ENCODE measurements at places on chromosomes 11 and 22. TPM values are rescaled to one million over a fixed set of nuclear protein-coding genes. Genes with fewer than 3 reads are reported as not detected.

DNA sequence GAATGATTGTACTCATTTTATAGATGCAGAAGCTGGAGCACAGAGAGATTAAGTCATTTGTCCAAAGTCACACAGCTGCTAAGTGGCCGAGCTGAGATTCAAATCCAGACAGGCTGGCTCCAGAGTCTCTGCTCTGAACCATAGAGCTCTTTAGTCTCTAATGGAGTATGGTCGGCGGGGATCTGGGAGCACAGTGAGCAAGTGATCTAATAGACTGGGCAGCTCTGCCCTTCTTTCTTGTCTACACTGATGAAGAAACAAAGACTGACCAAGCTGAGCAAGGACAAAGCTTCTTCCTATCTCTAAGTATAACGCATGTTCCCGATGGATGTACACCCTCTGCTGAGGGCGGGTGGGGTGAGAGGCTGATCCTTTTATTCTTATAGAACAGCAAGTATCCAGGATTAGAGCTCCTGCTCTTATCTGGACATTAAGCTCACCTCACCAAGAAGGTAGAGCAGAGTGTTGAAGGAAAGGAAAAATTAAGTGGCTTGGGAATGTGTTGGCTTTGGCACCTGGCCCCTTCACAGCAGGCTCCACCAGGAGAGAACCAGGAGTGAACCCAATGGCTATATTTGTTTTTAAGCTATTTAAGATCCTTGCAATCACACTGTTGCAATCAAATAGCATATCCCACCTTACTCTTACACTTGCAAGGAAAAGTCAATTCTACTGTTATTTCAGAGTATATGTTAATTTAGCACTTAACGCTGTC lies 68.7 kb downstream of the ETS1 start:
- H3K27ac ChIP-seq, result peak overlapping the region; percentile 90
- H3K36me3 ChIP-seq, result peaks cover 85% of the 10 kb centered on the region
- no peak for DNase-seq
- H3K4me3 ChIP-seq, result peak overlapping the region; percentile 97
- no peaks in the 10 kb centered on the region for H3K27me3 ChIP-seq

GRCh38 chr22:22997262-22997898 lies 72.9 kb upstream of the GNAZ start:
- peaks cover 42% of the 10 kb centered on the region for H3K27me3 ChIP-seq
- DNase-seq, result no peak
- no peak overlapping the region for H3K4me3 ChIP-seq
- H3K36me3 ChIP-seq, result no peaks in the 10 kb centered on the region
- no peaks in the 10 kb centered on the region for H3K4me1 ChIP-seq
- H3K27ac ChIP-seq, result no peak overlapping the region

The SYTL2 gene
- 16.0 TPM for total RNA-seq

- H3K4me3 ChIP-seq, result no peak overlapping the region
- H3K36me3 ChIP-seq, result no peaks in the 10 kb centered on the region
- H3K4me1 ChIP-seq, result peaks cover 53% of the 10 kb centered on the region
- no peak for DNase-seq
Measured at GRCh38 chr11:35275786-35276170, 136.8 kb downstream of the CD44 start.

GRCh38 chr11:93668171-93668570 lies 6.7 kb downstream of the CEP295 start:
- peaks cover 74% of the 10 kb centered on the region for H3K36me3 ChIP-seq
- DNase-seq, result no peak
- H3K4me1 ChIP-seq, result peaks cover 39% of the 10 kb centered on the region
- no peaks in the 10 kb centered on the region for H3K27me3 ChIP-seq
- H3K27ac ChIP-seq, result peak overlapping the region; percentile 34
- H3K4me3 ChIP-seq, result no peak overlapping the region

- peaks cover 11% of the 10 kb centered on the region for H3K27me3 ChIP-seq
- H3K36me3 ChIP-seq, result no peaks in the 10 kb centered on the region
- peak overlapping the region; percentile 37 for H3K4me3 ChIP-seq
- H3K27ac ChIP-seq, result peak overlapping the region; percentile 75
- DNase-seq, result peak; percentile 34
- peaks cover 21% of the 10 kb centered on the region for H3K4me1 ChIP-seq
Measured at GRCh38 chr11:126465573-126466188, 110.2 kb downstream of the ST3GAL4 start.

- no peaks in the 10 kb centered on the region for H3K4me1 ChIP-seq
- no peak overlapping the region for H3K4me3 ChIP-seq
Measured at GRCh38 chr11:50187220-50187619, 154.5 kb downstream of the OR4C45 start.

The BDNF gene
- total RNA-seq, result not detected

DNA sequence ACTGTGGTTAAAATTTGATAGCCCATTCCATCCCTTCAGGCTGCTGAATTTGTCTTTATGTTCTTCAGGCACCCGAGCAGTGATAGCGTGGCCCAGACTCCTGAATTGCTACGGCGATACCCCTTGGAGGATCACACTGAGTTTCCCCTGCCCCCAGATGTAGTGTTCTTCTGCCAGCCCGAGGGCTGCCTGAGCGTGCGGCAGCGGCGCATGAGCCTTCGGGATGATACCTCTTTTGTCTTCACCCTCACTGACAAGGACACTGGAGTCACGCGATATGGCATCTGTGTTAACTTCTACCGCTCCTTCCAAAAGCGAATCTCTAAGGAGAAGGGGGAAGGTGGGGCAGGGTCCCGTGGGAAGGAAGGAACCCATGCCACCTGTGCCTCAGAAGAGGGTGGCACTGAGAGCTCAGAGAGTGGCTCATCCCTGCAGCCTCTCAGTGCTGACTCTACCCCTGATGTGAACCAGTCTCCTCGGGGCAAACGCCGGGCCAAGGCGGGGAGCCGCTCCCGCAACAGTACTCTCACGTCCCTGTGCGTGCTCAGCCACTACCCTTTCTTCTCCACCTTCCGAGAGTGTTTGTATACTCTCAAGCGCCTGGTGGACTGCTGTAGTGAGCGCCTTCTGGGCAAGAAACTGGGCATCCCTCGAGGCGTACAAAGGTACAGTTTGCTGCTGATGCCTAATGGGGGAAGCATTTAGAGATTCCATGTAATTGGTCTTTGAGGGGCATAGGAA lies 4.7 kb downstream of the MADD start:
- peaks cover 26% of the 10 kb centered on the region for H3K4me1 ChIP-seq
- no peak overlapping the region for H3K4me3 ChIP-seq
- peaks cover 59% of the 10 kb centered on the region for H3K36me3 ChIP-seq
- no peak overlapping the region for H3K27ac ChIP-seq
- DNase-seq, result no peak
- no peaks in the 10 kb centered on the region for H3K27me3 ChIP-seq

- H3K36me3 ChIP-seq, result no peaks in the 10 kb centered on the region
- H3K4me1 ChIP-seq, result peaks cover 11% of the 10 kb centered on the region
- no peak for DNase-seq
- H3K4me3 ChIP-seq, result no peak within 1 kb of the TSS
- H3K27me3 ChIP-seq, result peaks cover 38% of the 10 kb centered on the region
Measured at GRCh38 chr11:75096456-75097172, at the start of gene OR2AT4. TSS of gene OR2AT4 (minus strand) at chr11:75096876.

The CDCA5 gene
- 82.0 TPM for total RNA-seq

The TRPM5 gene
- not detected for total RNA-seq

DNA sequence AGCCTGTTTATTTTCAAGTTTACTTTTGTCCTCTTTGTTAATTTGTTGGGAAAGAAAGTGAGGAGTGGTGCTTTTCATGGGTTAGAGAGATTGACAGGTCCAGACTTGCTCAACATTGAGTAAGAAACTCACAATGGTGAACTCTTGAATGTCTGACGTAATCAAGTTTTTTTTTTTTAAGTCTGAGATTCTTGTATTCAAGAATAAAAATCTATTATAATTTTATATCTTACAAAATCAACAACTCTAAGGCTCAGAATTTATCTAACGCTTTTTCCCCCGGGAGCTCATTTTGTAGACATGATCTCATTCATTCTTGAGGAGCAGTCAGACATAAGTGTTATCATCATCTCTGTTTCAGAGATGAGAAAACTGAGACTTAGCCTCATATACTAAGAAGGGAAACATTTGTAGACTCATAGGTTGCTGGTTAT lies 39.1 kb upstream of the SPTBN2 start:
- no peaks in the 10 kb centered on the region for H3K4me1 ChIP-seq
- H3K4me3 ChIP-seq, result no peak overlapping the region
- H3K27me3 ChIP-seq, result no peaks in the 10 kb centered on the region

The SOX10 gene
- total RNA-seq, result not detected

GRCh38 chr11:11640152-11640551 lies 18.3 kb upstream of the GALNT18 start:
- H3K27me3 ChIP-seq, result peaks cover 26% of the 10 kb centered on the region
- DNase-seq, result no peak
- no peaks in the 10 kb centered on the region for H3K4me1 ChIP-seq
- no peak overlapping the region for H3K27ac ChIP-seq
- no peaks in the 10 kb centered on the region for H3K36me3 ChIP-seq

DNA sequence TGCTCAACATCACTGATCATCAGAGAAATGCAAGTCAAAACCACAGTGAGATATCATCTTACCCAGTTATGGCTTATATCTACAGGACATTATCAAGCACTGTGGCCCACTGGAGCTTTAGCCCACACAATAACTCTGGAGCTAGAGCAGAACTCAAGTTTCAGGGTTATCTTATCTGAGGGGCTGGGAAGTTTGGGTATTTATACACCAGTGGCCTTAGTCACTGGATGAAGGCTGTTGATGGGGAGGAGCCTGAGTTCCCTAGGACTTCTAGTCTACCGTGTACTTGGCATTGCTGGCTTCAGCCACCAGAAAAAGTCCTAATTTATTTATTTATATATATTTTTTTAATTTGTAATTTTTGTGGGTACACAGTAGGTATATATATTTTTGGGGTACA lies 19.3 kb downstream of the HSD17B12 start:
- peaks cover 57% of the 10 kb centered on the region for H3K36me3 ChIP-seq
- no peak for DNase-seq
- no peaks in the 10 kb centered on the region for H3K4me1 ChIP-seq

- no peak for DNase-seq
- H3K4me1 ChIP-seq, result no peaks in the 10 kb centered on the region
- H3K4me3 ChIP-seq, result no peak overlapping the region
- no peaks in the 10 kb centered on the region for H3K36me3 ChIP-seq
- no peak overlapping the region for H3K27ac ChIP-seq
- peaks cover 64% of the 10 kb centered on the region for H3K27me3 ChIP-seq
Measured at GRCh38 chr11:79436919-79437277, 3.9 kb downstream of the TENM4 start.

DNA sequence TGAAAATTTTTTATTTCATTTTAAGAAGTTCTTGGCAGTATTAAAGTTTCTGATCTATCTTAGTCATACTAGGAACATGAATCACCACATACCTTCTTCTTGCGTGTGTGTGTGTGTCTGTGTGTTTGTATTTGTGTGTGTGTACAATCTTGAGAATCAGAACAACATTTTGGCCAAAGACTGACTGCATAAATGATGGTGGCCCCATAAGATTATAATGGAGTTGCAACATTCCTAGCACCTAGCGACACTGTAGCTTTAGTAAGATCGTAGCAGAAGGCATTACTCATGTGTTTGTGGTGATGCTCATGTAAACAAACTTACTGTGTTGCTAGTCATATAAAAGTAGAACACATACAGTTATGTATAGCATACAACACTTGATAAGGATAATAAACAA lies 205.4 kb downstream of the FAM76B start:
- no peak for DNase-seq
- H3K4me1 ChIP-seq, result peaks cover 30% of the 10 kb centered on the region
- no peaks in the 10 kb centered on the region for H3K27me3 ChIP-seq
- H3K27ac ChIP-seq, result peak overlapping the region; percentile 74
- H3K4me3 ChIP-seq, result no peak overlapping the region
- H3K36me3 ChIP-seq, result peaks cover 6% of the 10 kb centered on the region

- H3K36me3 ChIP-seq, result no peaks in the 10 kb centered on the region
- DNase-seq, result no peak
- peaks cover 2% of the 10 kb centered on the region for H3K27me3 ChIP-seq
- H3K4me3 ChIP-seq, result no peak overlapping the region
Measured at GRCh38 chr22:43431808-43432554, 20.2 kb downstream of the MPPED1 start.

DNA sequence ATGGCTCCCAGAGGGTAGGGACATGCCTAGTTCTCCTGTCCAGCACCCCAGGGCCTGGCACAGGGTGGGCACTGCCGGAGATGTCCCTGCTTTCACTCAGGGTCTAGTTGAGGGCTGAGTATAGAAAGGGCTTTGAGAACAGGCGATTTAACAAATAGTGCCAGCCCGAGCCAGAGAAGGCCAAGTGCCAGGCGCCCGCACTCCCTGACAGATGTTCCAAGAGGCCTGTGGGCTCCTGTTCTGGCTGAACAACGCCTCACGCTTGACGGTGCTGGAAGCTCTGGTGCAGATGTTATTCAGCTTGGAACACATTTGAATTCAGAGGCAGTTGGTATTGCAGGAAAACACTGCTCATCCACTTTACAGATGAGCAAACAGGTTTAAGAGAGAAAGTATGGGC lies 46.5 kb downstream of the NFAM1 start:
- no peak overlapping the region for H3K27ac ChIP-seq
- no peaks in the 10 kb centered on the region for H3K36me3 ChIP-seq
- no peak overlapping the region for H3K4me3 ChIP-seq
- no peaks in the 10 kb centered on the region for H3K4me1 ChIP-seq

The TRIM49 gene
- total RNA-seq, result not detected

- peak within 1 kb of the TSS; percentile 99 for H3K27ac ChIP-seq
- peaks cover 7% of the 10 kb centered on the region for H3K36me3 ChIP-seq
- no peaks in the 10 kb centered on the region for H3K27me3 ChIP-seq
- no peak for DNase-seq
- H3K4me3 ChIP-seq, result no peak within 1 kb of the TSS
Measured at GRCh38 chr11:74008373-74009229, at the start of gene UCP3. TSS of gene UCP3 (minus strand) at chr11:74009085. CDS start at chr11:74007042, 2,043 bp downstream.

DNA sequence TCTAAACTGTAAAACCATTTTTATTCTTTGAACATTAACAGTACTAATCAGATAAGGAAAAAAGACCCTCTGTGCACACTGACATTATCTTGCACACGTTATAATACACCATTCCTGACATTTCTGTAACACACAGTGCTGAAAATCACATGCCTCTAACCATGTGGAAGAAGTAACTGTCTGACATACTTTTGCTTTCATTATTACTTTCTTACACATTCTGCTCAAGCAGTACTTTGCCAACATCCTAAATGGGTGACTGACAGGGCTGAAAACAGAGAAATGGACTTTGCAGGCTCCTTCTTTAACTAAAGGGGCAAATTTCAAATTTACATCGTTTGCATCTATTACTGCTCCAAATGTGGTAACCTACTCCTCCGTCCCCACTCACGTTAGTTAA lies 22.8 kb upstream of the TP53AIP1 start:
- no peak overlapping the region for H3K27ac ChIP-seq
- H3K4me3 ChIP-seq, result peak overlapping the region; percentile 9
- peaks cover 13% of the 10 kb centered on the region for H3K36me3 ChIP-seq
- H3K27me3 ChIP-seq, result peaks cover 1% of the 10 kb centered on the region
- no peak for DNase-seq

GRCh38 chr11:43282607-43283440 lies 29.0 kb upstream of the API5 start:
- no peaks in the 10 kb centered on the region for H3K4me1 ChIP-seq
- H3K4me3 ChIP-seq, result no peak overlapping the region
- peaks cover 2% of the 10 kb centered on the region for H3K27me3 ChIP-seq
